ENCODE measurements at places on chromosomes 12 and 14.

- no peak for DNase-seq
Observed at GRCh38 chr12:45637706-45638105, 91.8 kb upstream of the ARID2 start.

DNA sequence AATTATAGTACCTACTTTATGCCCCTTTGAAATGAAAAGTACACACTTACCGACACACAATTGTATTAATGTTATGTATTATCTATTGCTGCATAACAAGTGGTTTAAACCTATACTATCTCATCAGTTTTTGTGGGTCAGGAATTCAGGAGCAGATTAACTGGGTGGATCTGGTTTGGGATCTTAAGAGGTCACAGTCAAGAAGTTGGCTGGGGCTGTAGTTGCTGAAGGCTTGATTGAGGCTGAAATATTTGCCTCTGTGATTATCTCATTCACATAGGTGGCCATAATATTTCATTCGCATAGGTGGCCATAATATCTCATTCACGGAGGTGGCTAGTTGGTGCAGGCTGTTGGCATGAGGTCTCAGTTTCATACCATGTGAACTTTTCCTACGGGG lies 5.7 kb downstream of the METTL25 start:
- DNase-seq, result no peak

GRCh38 chr12:51071663-51072062 lies 11.7 kb downstream of the CSRNP2 start:
- DNase-seq, result no peak

DNA sequence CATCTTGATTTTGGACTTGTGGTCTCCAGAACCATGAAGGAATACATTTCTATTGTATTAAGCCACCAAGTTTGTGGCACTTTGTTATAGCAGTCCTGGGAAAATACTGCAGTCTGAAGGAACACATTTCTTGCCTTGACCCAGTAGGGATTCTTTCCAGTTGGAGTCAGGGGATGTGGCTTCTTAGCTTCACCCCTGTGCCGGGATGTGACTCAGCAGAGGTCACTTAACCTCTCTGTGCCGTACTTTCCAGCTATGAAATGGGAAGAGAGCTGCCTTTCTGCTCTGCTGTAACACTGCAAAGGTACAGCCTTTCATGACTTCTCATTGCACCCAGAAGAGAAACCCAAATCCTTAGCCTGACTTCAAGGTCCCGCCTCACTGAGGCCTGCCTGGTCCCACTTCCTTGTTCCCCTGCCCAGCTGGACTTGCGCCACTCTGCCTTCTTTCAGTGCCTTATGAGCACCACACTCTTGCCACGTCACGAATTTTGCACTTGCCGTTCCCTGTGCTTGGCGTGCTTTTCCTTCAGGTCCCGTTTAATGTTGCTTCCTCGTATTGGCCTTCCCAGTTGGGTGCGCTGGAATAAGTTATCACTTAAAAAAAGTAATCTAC lies 24.2 kb downstream of the CHST11 start:
- peak; percentile 76 for DNase-seq

DNA sequence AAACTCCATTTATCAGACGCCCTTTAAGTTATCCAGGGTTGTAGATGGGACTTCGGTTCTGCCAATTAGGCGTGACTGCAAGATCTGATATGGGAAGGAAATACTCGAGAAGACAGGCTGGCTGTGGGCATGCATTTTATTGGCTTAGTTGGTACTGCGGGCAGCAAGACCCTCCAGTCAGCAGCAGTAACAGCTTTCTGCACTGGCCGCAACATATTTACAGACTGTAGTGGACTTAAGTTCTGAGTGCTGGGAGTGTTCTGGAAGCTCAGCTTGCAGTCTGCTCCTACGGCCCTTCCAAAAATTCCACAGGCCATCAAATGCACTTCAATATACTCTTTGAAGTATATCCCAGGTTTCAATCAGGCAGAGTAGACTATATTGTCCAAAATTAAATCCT lies 21.1 kb downstream of the KITLG start:
- DNase-seq, result no peak

DNA sequence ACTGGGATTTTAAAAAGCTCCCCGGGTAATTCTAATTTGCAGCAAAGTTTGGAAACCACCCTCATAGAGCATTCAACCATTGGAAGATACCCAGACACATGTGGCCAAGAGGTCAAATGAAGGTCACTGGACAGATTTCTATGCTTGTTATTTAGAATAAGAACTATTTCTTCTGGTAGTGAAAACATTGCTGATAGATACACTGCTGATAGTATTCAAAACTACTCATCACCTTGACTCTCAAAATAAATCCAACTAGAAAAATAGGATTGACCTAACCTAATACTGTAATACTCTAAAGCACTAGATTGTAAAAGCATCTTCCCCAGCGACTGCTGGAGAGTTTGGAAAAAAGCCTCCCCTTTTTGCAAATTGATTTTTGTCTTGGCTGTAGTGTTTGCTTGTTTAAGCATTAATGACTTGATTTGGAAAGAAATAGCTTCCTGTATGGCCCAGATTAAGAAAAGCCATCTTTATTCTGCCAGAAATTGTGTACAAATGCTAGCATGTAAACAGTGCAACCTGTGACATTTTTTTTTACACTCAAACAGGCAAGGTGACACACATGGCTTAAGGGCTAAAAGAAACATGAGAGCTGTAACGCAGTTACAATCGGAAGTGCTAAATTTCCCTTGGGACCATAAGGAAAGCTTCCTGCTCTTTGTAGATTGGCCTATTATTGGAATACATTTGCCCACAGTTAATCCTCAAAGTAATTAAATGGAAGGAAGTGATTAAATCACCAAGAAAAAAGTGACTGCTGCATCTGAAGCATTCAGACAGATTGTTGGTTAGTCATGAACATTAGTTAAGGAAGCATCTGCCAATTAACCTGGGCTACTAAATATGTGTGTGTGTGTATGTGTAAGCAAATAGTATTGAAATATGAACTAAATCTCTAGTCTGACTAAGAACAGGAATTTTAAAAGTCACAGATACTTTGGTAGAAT lies 356.5 kb upstream of the ATP2B1 start:
- no peak for DNase-seq

DNA sequence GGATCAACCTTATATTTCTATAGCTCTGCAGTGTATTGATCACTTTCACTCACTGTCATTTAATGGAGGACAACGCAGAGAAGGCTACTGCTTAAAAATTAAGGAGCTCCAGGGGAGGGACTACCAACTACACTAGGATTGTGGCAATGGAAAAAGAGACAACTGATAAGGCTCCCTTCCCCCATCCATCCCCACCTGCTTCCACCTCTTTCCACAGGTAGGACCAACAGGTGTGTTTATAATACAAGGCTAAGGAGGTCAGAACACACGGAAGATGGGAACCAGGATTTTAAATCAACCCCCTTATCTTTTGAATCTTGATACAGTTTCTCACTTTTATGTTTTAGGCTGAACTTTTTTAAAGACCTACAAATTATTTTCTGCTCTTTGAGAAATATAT lies 90.8 kb downstream of the STAB2 start:
- DNase-seq, result no peak
